B cell (primary cell): ENCODE measurements at places on chromosomes 4 and X.

GRCh38 chr4:1279253-1279652 lies 10.4 kb upstream of the MAEA start:
- no peak for DNase-seq
- no peaks in the 10 kb centered on the region for H3K36me3 ChIP-seq
- H3K27ac ChIP-seq = no peak overlapping the region
- no peaks in the 10 kb centered on the region for H3K27me3 ChIP-seq
- H3K4me1 ChIP-seq = no peaks in the 10 kb centered on the region
- H3K4me3 ChIP-seq = no peak overlapping the region

GRCh38 chrX:38999967-39000745 lies 198.9 kb downstream of the MID1IP1 start:
- DNase-seq = no peak
- no peak overlapping the region for H3K4me3 ChIP-seq
- H3K27me3 ChIP-seq = no peaks in the 10 kb centered on the region
- H3K36me3 ChIP-seq = no peaks in the 10 kb centered on the region

GRCh38 chr4:127959794-127960193 lies 5.2 kb downstream of the MFSD8 start:
- H3K27ac ChIP-seq = no peak overlapping the region
- H3K36me3 ChIP-seq = peaks cover 4% of the 10 kb centered on the region
- no peak for DNase-seq
- no peaks in the 10 kb centered on the region for H3K4me1 ChIP-seq
- H3K27me3 ChIP-seq = no peaks in the 10 kb centered on the region
- no peak overlapping the region for H3K4me3 ChIP-seq

DNA sequence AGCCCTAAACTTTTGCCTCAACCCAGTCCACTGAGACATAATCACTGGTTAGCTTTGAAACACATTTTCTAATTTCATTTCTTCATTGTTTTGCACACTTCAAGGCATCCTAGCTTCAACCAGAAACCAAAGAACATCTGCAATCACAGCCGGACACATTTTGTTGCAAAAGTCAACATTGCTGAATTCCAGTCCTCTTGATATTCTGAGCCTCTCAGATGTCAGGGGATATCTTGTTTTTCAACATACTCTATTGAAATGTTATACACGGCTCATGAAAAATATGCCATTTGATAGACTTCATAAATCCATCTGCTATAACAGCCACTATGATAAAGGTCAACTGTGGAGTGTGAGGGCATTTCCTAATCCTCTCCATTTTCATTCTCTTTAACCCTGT lies 241.6 kb upstream of the PUDP start:
- no peaks in the 10 kb centered on the region for H3K4me1 ChIP-seq
- H3K27me3 ChIP-seq = no peaks in the 10 kb centered on the region
- no peak overlapping the region for H3K27ac ChIP-seq
- DNase-seq = no peak
- no peaks in the 10 kb centered on the region for H3K36me3 ChIP-seq

DNA sequence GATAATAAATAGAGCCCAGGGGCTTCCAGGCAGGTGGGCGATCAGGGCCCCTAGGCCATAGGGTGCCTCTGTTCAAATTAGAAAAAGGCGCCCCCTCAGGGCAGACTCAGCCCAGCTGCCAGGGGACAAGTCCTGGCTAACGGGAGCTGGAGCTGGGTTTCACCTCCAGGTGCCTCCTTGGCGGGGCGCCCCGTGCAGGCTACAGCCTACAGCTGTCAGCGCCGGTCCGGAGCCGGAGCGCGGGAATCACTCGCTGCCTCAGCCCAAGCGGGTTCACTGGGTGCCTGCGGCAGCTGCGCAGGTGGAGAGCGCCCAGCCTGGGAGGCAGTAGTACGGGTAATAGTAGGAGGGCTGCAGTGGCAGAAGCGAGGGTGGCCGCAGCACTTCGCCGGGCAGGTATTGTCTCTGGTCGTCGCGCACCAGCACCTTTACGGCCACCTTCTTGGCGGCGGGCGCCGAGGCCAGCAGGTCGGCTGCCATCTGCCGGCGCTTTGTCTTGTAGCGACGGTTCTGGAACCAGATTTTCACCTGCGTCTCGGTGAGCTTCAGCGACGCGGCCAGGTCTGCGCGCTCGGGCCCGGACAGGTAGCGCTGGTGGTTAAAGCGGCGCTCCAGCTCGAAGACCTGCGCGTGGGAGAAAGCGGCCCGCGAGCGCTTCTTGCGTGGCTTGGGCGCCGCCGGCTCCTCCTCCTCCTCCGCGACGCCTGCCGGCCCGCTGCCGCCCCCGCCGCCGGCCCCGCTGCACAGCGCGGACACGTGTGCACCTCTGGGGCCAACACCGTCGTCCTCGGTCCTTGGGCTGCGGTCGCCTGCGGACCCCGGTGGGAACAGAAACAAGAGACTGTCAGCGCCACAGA lies 2.4 kb downstream of the NKX3-2 start:
- DNase-seq = peak; percentile 76
- H3K4me3 ChIP-seq = no peak overlapping the region
- no peaks in the 10 kb centered on the region for H3K36me3 ChIP-seq
- peaks cover 2% of the 10 kb centered on the region for H3K27me3 ChIP-seq
- no peak overlapping the region for H3K27ac ChIP-seq
- peaks cover 69% of the 10 kb centered on the region for H3K4me1 ChIP-seq

DNA sequence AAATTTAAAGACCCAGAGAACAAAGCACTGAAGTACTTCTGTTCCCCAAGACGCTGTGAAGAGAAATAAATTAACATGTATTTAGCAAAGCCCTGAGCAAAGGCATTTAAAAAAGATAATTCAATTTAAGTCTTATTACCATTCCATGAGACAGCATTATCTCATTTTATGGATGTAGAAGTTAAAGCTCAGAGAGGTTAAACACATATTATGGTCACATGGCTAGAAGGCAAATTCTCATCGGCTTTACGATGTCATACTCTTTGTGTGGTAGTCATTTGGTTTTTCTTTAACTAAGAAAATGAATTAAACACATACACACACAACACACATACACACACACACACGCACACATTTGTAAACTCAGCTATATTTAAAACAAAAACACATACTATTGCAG lies 262.7 kb downstream of the HS3ST1 start:
- no peaks in the 10 kb centered on the region for H3K27me3 ChIP-seq
- no peaks in the 10 kb centered on the region for H3K4me1 ChIP-seq
- H3K4me3 ChIP-seq = no peak overlapping the region
- H3K27ac ChIP-seq = no peak overlapping the region

DNA sequence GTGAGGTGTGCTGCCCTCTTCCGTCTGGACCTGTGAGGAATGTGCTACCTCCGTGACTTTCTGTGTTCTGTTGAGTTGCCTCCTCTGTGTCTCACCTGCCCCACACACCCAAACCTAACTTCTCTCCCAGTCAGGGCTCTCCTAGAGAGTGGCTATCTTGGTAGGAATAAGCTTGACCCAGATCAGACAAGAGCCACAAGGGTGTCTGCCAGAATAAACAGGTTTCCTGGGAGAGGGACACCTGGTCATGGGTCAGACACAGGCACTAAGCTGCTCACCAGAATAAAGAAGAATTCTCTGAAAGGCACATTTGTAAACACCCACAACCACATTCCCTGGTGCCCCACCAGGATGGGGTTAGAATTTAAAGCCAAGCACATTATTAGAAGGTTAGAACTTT lies 11.1 kb downstream of the ZNF182 start:
- no peaks in the 10 kb centered on the region for H3K4me1 ChIP-seq
- no peak for DNase-seq
- H3K4me3 ChIP-seq = no peak overlapping the region
- no peak overlapping the region for H3K27ac ChIP-seq

DNA sequence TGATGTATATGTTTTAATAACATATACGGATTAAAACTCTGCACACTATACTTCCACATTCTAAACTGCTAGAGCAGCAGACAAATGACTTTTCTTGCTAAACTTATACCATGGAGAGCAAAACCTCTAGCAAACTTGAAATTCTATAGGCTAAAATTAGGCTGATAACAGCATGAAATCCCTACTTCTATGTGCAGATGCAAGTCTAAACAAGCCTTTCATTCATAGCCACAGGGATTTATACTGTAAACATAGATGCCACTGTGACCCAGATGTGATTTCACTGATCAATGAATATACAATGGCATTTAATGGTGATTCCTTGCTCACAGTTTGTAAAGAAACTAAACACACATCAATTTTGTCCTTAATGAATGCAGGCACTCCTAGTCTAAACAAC lies 151.0 kb downstream of the ANTXR2 start:
- no peak overlapping the region for H3K4me3 ChIP-seq
- no peaks in the 10 kb centered on the region for H3K27me3 ChIP-seq
- no peak for DNase-seq
- no peaks in the 10 kb centered on the region for H3K4me1 ChIP-seq

- H3K27me3 ChIP-seq = no peaks in the 10 kb centered on the region
- DNase-seq = peak; percentile 48
- H3K4me1 ChIP-seq = no peaks in the 10 kb centered on the region
- no peaks in the 10 kb centered on the region for H3K36me3 ChIP-seq
These were observed 217.3 kb upstream of the TAPT1 start for GRCh38 chr4:16443504-16444088.

- H3K4me3 ChIP-seq = no peak overlapping the region
- no peaks in the 10 kb centered on the region for H3K27me3 ChIP-seq
- peak; percentile 80 for DNase-seq
- no peaks in the 10 kb centered on the region for H3K4me1 ChIP-seq
These were observed 32.8 kb downstream of the CLCN4 start for GRCh38 chrX:10189317-10190268.

GRCh38 chrX:153226344-153227185 lies 47.5 kb downstream of the MAGEA1 start:
- H3K36me3 ChIP-seq = no peaks in the 10 kb centered on the region
- no peaks in the 10 kb centered on the region for H3K27me3 ChIP-seq
- no peak overlapping the region for H3K4me3 ChIP-seq

- DNase-seq = peak; percentile 81
- no peaks in the 10 kb centered on the region for H3K36me3 ChIP-seq
- peak overlapping the region; percentile 73 for H3K27ac ChIP-seq
These were observed 2.3 kb downstream of the MAML3 start for GRCh38 chr4:140151699-140152012.

- peaks cover 9% of the 10 kb centered on the region for H3K4me1 ChIP-seq
- no peaks in the 10 kb centered on the region for H3K36me3 ChIP-seq
- H3K27me3 ChIP-seq = no peaks in the 10 kb centered on the region
These were observed 15.3 kb downstream of the USP46 start for GRCh38 chr4:52643785-52644244.

DNA sequence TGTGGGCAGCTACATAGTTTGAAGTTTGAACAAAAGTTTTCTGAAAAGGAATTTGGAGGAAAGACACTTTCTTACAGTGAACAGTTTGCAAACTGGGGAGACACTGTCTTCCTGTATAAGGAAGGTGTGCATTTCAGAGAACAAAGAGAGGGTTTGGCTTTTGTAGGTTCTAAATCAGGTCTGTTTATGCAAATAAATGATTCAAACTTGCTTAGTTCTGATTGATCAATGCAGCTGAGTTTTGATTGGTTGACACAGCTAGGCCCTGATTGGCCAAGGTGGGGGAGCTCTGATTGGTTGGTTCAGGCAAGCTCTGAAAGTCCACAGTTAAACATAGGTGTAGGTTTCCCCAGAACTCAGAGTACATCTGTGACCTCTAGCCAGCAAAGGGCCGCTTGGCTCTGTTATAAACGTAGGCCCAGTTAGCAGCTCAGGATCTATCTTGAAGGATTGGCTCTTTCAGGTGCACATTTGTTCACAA lies 63.0 kb upstream of the ENPP6 start:
- DNase-seq = peak; percentile 38
- H3K27me3 ChIP-seq = no peaks in the 10 kb centered on the region
- H3K36me3 ChIP-seq = no peaks in the 10 kb centered on the region
- H3K27ac ChIP-seq = peak overlapping the region; percentile 42

DNA sequence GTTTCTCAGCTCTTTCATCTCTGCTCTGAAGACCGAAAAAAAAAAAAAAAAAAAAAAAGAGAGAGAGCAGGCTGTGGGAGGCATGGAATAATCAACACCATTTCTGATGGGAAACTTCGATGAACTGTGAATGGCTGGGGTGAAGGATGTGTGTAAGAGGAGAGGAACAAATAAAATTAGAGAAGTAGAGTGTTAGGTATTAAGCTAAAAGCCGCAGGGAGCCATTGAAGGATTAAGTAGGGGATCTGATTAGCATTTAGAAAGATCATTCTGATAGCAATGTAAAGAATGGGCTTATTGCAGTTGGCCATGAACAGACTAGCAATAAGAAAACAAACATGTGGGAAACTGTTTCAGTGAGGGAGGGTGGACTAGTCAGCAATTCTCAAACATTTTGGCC lies 33.6 kb upstream of the JADE1 start:
- no peak for DNase-seq
- H3K36me3 ChIP-seq = no peaks in the 10 kb centered on the region
- H3K4me1 ChIP-seq = no peaks in the 10 kb centered on the region
- no peak overlapping the region for H3K27ac ChIP-seq
- no peak overlapping the region for H3K4me3 ChIP-seq

DNA sequence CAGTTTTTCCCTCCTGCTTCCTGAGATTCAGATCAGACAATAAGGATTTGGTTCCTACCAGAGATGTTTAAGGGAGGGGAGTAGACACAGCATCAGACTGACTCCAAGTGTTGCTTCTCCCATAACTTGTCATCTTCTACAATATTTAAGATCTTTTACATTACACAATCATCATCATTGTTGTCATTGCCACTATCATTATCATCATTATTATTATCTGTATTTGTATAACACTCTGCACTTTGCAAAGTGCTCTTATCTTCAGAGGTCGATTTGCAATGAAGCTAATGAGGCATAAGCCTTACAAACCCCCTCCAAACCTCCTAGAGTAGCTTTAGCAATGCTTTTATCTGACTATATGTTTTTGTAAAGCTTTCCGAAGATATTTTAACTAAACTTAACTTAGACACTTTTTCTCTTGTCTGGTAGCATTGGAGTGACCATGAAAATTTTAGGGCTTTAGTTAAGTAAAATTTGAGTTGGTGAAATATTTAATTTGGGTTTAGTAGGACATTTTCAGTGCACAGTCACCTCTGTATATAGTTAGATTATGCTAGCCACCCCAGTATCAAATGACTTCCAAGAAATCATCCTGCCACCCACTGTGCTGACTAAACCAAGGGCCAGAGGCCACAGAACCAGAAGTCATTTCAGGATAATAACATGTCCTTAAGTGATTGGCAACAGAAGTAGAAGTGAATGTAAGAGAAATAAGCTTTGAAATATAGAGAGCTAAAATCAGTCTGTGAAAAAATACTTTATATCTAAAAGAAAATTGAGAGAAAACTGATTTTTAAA lies 124.2 kb upstream of the NRK start:
- H3K4me3 ChIP-seq = no peak overlapping the region
- H3K27me3 ChIP-seq = no peaks in the 10 kb centered on the region
- H3K36me3 ChIP-seq = no peaks in the 10 kb centered on the region
- H3K27ac ChIP-seq = no peak overlapping the region
- no peak for DNase-seq

DNA sequence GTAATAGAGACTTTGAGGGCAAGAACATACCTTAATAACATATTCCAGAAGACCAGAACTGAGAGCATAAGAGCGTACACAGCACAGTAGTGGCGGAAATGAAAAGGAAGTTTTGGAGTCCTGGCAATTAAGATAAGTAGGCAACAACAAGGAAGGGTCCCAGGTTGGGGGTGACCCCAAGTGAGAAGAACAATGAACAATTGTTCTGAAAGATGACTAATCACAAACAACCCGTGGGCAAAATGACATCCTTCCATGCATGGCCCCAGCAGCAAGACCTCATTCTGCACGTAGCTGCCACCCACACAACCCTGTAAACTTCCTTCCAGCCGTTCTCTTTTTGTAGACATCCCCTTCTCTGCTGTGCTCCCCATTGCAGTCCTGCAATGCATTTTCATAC lies 384.4 kb upstream of the PABPC4L start:
- H3K27ac ChIP-seq = no peak overlapping the region
- H3K27me3 ChIP-seq = no peaks in the 10 kb centered on the region
- no peak overlapping the region for H3K4me3 ChIP-seq
- DNase-seq = no peak
- H3K4me1 ChIP-seq = no peaks in the 10 kb centered on the region
- H3K36me3 ChIP-seq = no peaks in the 10 kb centered on the region
